Right cardiac atrium (tissue), 5 donors: ENCODE measurements at places on chromosomes 3 and 15. TPM values are rescaled to one million over a fixed set of nuclear protein-coding genes. Genes with fewer than 3 reads are reported as not detected.

GRCh38 chr3:70766301-70766700 lies 453.9 kb upstream of the MDFIC2 start:
- DNase-seq = no peak

GRCh38 chr3:4655145-4656045 lies 162.2 kb downstream of the ITPR1 start:
- no peak for DNase-seq

SPINT1 gene
- polyA plus RNA-seq = 0.43 TPM

DNA sequence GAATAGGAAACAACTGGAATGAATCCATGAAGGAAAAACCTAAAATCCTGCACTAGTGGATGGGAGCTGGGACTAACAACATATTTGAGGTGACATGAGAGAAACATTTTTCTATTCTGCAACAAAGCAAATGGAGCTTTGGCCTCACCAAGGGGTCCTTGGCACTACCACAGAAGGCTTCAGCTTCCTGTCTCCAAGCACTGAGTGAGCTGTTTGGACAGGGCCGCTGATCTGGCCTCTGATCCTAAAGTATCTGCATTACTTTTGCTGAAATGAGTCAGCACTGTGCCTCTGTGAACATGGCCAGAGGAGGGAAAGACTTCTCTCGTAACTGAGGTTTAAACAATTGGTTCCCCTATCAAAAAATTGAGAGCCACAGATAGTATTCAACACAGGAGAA lies 9.0 kb downstream of the ARPP21 start:
- DNase-seq = no peak

DNA sequence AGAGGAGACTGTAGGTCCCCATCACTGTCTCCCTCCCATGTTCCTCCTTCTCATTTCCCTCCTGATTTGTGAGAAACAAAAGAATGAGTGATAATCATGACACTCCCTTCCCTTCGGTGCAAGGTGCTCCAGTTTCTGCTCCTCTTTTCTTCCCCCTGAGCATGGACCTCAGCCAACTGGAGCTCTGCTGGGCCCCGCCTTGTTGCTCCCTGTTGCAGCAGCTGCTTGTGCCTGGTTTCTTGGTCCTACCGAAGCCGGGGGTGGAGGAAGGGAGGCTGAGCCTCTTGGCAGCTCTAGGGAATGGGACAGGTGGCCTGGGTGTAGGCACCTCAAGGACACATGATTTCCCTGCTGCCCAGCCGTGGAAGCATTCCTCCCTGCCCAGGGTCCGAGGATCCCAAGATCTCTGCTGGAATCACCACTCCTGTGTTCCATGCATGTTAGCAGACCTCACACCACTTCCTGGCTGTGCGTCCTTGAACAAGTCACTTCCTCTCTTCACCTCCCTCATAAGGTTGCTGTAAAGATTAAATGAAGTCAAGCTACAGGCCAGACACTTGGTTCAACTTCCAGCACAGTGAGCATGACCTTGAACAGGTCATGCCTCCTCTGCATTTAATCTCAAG lies 131.6 kb upstream of the ABHD17C start:
- no peak for DNase-seq

MKRN2OS gene
- 0.23 TPM for polyA plus RNA-seq

PP2D1 gene
- polyA plus RNA-seq = not detected

CGNL1 gene
- 12.7 TPM for polyA plus RNA-seq

ALPK3 gene
- polyA plus RNA-seq = 65.8 TPM

DNA sequence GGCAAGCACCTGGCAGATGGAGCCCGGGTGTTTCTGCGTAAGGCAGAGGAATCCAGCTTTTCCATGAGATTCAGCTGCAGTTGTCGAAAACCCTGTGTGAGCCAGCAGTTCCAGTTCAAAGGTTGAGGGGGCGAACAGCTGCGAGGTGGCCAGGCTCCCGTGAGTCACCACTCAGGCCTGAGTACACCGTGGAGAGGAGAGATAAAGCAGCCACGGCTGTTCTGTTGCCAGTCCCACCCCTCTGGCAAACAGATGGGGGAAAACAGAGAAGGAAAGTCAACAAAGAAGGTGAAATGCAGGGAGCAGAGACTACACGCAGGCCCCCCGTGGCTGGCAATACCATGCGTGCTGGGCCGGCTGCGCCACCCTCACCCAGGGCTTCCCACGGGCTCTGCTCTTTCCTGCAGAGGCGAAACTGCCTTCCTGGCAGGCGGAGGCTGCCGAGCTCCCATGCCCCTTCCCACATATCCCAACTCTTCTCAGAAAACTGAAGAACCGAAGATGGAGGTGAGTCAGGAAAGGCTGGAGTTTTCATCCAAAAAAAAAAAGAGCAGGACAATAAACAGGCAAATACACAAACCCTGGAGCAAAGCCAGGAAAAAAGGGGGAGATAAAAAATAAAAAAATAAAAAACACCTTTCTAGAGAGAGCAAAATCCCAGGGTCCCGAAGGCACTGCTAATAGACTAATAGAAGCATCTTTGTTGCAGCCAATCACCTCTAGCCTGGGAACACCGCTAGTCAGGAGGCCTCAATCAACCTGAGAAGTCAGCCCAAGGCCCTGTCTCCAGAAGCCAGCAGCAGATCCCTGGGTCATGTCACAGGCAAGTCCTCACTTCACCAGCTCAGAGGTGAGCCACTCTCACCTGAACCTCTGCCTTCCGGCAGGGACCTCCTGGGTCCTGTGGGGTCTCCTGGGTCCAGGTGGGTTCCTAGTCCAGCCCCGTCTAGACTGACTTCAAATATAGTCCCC lies 37.7 kb downstream of the FAM174B start:
- DNase-seq = peak; percentile 77

SERINC4 gene
- polyA plus RNA-seq = 0.41 TPM

- DNase-seq = no peak
Observed at GRCh38 chr15:28101983-28102441, 2.9 kb upstream of the OCA2 start.

RARRES1 gene
- polyA plus RNA-seq = 25.5 TPM

ASTE1 gene
- 2.2 TPM for polyA plus RNA-seq

TGFBR2 gene
- polyA plus RNA-seq = 77.7 TPM

- no peak for DNase-seq
Observed at GRCh38 chr3:14141602-14142341, 16.9 kb downstream of the TMEM43 start.

DNA sequence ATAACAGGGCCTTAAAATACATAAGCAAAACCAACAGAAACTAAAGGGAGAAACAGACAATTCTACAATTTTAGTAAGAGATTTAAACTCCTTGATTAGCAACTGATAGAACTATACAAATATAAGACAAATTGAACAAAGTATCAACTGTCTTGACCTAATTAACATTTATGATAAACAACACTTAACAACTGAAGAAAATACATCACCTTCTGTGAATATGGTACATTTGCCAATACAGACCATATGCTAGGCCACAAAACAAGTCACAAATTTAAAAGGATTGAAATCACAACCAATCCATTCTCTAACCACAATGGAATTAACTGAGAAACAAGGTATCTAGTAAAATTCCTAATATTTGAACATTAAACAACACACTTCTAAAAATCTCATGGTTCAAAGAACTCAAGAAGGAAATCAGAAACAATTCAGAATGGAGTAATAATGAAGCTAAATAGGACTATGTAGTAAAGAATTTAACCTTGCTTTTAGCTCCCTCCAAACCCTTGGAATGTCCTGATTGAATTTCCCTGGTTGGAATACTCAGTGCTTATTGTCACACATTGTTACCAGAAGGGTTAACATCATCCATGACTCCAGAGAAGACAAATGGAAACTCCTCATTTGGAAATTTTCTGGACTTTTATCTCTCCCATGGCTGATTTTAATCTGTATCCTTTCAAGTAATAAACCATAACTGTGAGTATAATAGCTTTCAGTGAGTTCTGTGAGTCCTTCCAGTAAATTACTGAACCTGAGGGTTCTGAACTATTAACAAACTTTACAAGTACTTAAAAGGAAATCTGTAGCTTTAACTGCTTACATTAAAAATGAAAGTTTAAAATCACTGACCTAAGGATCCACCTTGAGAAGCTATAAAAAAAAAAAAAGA lies 88.8 kb downstream of the DLG1 start:
- DNase-seq = no peak

DZIP3 gene
- polyA plus RNA-seq = 8.4 TPM

RPL29 gene
- 1,285 TPM for polyA plus RNA-seq

- peak; percentile 46 for DNase-seq
Observed at GRCh38 chr15:73346735-73347312, 21.9 kb downstream of the HCN4 start.

CADPS gene
- polyA plus RNA-seq = 37.5 TPM

- no peak for DNase-seq
Observed at GRCh38 chr3:23594894-23595670, 210.7 kb upstream of the UBE2E1 start.

GRCh38 chr15:51076524-51077220 lies 18.0 kb downstream of the TNFAIP8L3 start:
- DNase-seq = no peak

GRCh38 chr3:154602241-154602640 lies 172.3 kb upstream of the GPR149 start:
- DNase-seq = no peak

IGDCC3 gene
- polyA plus RNA-seq = 0.09 TPM

GRCh38 chr3:33704891-33705290 lies 13.2 kb downstream of the CLASP2 start:
- no peak for DNase-seq

- no peak for DNase-seq
Observed at GRCh38 chr15:69685512-69686452, 233.2 kb downstream of the RPLP1 start.

SLC9C1 gene
- 0.14 TPM for polyA plus RNA-seq

DNA sequence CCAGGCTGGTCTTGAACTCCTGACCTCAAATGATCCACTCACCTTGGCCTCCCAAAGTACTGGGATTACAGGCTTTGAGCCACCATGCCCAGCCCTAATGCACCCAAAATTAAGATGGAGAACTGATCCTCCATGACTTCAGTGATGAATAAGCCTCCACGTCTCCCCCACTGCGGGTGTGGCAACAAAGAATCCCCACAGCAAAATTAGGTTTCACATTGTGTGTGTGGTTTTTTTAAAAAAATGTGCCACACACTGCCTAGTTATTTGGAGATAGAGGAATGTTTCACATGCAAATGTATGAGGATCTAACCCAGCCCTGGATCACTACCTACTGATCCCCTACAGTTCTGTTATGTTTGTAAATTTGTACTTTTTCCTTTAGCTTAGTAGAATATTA lies 17.3 kb downstream of the HDAC11 start:
- DNase-seq = no peak

- DNase-seq = peak; percentile 68
Observed at GRCh38 chr15:90402223-90402622, 14.2 kb downstream of the IQGAP1 start.

DNA sequence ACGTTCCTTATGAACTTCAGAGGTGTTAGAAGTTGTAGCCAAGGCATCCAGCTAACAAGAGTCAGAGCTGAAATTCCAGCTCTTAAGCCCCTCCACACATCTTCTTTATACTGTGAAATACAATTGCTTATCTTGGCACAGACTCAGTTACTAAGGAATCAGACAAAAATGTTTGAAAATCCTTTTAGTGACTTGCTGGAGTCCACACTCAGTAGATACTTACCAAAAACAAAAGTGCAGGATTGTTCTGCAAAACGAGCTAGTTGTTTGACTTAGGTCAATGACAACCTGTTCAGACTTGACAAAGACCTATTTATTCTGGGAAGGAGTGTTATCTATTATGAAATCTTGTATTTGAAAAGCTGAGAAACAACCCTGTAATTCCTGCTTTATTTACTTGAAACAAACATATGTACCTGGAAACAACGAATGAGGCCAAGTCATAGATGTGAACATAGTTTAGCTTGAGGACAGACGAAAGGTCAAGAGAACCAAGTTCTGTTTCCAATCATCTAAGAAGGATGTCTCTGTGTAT lies 38.5 kb downstream of the B3GNT5 start:
- DNase-seq = no peak

GRCh38 chr3:98875535-98875934 lies 26.0 kb downstream of the DCBLD2 start:
- DNase-seq = no peak

DNA sequence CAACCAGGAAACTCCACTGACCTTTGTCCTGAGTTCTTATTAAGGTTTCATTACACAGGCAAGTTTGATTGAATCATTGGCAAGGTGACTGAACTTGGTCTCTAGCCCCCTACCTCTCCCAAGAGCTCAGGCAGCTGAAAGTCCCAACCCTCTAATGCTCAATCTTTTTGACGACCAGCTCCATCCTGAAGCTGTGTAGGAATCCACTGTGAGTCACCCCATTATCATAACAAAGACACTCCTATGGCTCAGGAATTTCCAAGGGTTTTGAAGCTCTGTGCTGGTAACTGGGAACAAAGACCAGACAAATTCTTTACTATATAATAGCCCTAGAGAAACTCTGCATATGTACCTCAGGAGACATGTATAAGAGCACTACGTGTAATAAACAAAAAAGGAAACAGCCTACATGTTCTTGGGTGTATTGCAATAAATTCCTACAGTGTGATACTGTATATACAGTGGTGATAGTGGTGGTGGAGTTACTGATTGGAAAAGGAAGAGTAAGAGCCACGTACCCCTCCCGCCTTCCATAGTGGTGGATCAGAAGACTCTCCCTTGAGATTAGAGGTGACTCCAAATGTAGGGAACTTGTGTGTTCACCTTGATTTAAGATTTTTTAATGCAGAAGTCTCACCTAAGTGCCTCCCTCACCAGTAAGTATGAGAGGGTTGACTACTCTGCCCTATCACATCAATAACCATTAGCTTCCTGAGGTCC lies 116.6 kb downstream of the ST8SIA2 start:
- no peak for DNase-seq

- DNase-seq = peak; percentile 36
Observed at GRCh38 chr3:153138276-153139210, 23.5 kb upstream of the RAP2B start.

PRSS50 gene
- polyA plus RNA-seq = 0.14 TPM

DNA sequence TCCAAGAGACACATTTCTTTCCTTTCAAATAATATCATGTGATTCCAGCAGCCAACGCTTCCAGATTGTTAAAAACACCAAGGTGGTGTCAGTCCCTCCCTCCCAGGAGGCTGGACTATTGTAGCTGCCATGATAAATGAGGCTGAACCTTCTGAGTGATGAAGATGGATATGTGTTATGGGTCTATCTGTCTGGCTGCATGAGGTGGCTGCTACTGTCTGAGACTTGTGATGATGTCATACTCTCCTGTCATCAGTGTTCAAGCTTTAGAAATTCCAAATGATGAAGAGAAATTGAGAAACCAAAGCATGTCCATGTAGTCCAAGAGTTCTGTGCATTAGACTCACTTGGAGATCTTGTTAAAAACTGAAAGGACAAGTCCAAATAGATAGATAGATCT lies 683.0 kb downstream of the NTRK3 start:
- DNase-seq = no peak

CYP8B1 gene
- polyA plus RNA-seq = 0.02 TPM

DNA sequence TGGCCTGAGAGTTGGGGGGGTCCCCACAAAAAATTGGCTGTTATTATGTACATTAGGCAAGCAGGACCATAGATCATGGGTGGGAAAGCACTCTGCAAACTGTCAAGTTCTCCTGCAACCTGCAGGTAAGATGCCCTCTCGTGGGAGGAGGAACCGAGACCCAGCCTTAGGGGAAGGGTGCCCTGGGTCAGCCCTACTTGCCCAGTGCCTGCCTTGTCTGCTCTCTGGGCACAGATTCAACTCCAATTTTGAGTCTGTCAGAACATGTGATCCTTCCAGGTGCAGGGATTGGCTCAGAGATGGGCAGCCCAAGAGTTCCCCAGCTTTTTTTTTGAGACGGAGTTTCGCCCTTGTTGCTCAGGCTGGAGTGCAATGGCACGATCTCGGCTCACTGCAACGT lies 99.2 kb downstream of the PLXNA1 start:
- DNase-seq = no peak

FBXL22 gene
- 19.5 TPM for polyA plus RNA-seq

ZMYND10 gene
- 0.25 TPM for polyA plus RNA-seq
